ENCODE measurements at places on chromosomes 5 and 9. TPM values are rescaled to one million over a fixed set of nuclear protein-coding genes. Genes with fewer than 3 reads are reported as not detected.

- no peak for DNase-seq
- no peaks in the 10 kb centered on the region for H3K4me1 ChIP-seq
- no peak overlapping the region for H3K27ac ChIP-seq
- H3K4me3 ChIP-seq = no peak overlapping the region
Measured at GRCh38 chr9:5483306-5483705, 27.0 kb upstream of the PDCD1LG2 start.

DNA sequence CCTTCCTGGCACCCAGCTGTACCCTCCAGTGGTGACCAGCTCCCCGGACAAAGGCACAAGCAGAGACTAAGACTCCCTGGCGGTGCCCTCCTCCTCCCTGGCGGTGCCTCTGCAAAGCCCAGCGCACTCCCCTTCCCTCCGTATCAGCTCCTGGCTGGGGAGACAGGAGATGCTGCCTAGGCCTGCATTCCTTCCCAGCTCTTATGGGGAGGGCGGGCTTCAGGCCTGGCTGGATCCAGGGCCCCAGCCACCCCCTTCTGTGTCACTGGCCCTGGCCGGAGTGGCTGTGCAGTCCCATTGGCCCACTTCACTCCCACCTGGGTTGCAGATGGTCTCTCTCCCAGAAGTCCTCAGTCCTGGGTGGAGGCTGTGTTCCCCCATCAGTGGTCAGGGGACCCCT lies 6.4 kb downstream of the LCN12 start:
- H3K36me3 ChIP-seq = no peaks in the 10 kb centered on the region
- H3K4me1 ChIP-seq = no peaks in the 10 kb centered on the region
- H3K4me3 ChIP-seq = no peak overlapping the region
- no peak overlapping the region for H3K27ac ChIP-seq
- DNase-seq = no peak
- peaks cover 27% of the 10 kb centered on the region for H3K27me3 ChIP-seq

DNA sequence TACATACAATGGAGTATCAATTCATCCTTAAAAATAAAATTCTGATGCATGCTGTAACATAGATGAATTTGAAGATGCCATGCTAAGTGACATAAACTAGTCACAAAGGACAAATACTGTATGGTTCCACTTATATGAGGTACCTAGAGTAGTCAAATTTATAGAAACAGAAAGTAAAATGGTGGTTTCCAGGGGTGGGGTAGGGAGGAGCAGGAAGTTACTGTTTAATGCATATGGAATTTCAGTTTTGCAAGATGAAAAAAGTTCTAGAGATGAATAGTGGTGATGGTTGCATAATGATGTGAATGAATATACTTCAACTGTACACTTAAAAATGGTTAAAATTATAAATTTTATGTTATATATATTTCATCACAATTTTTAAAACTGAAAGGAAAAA lies 57.3 kb upstream of the FNIP1 start:
- H3K27ac ChIP-seq = no peak overlapping the region
- peaks cover 4% of the 10 kb centered on the region for H3K27me3 ChIP-seq
- no peaks in the 10 kb centered on the region for H3K36me3 ChIP-seq
- no peak overlapping the region for H3K4me3 ChIP-seq

GRCh38 chr5:95923918-95924544 lies 37.6 kb downstream of the ELL2 start:
- no peak overlapping the region for H3K4me3 ChIP-seq
- peaks cover 25% of the 10 kb centered on the region for H3K36me3 ChIP-seq
- peaks cover 22% of the 10 kb centered on the region for H3K4me1 ChIP-seq
- no peak for DNase-seq
- H3K27me3 ChIP-seq = no peaks in the 10 kb centered on the region

- H3K27me3 ChIP-seq = no peaks in the 10 kb centered on the region
- H3K27ac ChIP-seq = no peak overlapping the region
- H3K36me3 ChIP-seq = no peaks in the 10 kb centered on the region
- H3K4me1 ChIP-seq = no peaks in the 10 kb centered on the region
Measured at GRCh38 chr9:116753389-116753788, 66.3 kb downstream of the TRIM32 start.

SKP1 gene
- 618 TPM for polyA plus RNA-seq

DNA sequence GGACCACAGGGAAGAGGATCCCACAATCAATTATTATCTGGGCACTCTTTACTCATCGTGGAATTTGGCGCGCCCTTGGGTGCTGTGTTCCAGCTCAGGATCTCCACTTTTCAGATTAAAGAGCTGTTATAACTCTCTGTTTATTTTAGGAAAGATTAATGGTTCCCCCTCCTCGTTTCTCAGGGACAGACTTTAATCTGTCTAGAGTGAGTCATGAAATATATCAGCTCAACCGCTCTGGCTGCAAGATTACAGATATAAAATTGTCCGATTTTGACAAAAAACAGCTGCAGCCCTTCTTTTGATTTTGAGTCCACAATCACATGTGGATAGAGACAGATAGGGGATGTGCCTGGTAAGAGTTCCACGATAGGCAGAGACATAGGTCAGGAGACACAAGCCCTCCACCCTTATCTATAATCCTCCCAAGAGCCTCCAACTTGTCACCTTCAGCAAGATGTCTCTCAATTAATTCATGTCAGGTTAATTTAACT lies 77.6 kb upstream of the ANKRD55 start:
- peaks cover 8% of the 10 kb centered on the region for H3K4me1 ChIP-seq
- no peak overlapping the region for H3K4me3 ChIP-seq
- H3K27me3 ChIP-seq = no peaks in the 10 kb centered on the region

PRLR gene
- polyA plus RNA-seq = 0.24 TPM

GRCh38 chr5:155136216-155136850 lies 122.8 kb downstream of the KIF4B start:
- no peaks in the 10 kb centered on the region for H3K4me1 ChIP-seq
- H3K4me3 ChIP-seq = no peak overlapping the region
- H3K27ac ChIP-seq = no peak overlapping the region
- H3K36me3 ChIP-seq = no peaks in the 10 kb centered on the region
- H3K27me3 ChIP-seq = no peaks in the 10 kb centered on the region

QRFP gene
- polyA plus RNA-seq = not detected

DNA sequence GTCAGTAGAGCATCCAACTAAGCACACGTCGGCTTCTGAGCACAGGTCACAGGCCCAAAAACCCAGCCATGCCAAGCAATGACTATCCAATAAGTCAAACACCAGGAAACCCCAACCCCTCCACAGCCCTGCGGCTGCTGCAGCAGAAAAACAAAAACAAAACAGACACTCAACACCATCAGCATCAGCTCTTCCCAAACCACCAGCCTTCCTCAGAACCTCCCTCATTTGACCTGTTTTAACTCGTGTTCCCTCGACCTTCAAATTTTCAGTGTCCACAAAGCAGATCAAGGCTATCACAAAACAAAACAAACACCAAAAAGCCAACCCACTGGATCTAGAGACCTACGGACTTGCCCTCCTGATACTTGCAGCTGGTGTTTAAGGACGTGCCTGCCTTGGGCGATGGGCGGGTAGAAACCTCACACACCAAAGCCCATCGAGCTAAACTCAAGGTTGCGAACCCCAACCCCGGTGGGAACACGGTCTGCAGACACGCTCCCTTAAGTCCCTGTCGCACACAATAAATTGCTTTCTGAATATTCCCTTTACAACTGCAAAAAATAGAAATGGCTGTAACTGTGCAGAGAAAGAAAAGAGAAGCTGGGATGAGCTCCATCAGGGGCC lies 247.1 kb upstream of the ANKRD55 start:
- H3K4me3 ChIP-seq = peak overlapping the region; percentile 37
- H3K4me1 ChIP-seq = peaks cover 29% of the 10 kb centered on the region

DNA sequence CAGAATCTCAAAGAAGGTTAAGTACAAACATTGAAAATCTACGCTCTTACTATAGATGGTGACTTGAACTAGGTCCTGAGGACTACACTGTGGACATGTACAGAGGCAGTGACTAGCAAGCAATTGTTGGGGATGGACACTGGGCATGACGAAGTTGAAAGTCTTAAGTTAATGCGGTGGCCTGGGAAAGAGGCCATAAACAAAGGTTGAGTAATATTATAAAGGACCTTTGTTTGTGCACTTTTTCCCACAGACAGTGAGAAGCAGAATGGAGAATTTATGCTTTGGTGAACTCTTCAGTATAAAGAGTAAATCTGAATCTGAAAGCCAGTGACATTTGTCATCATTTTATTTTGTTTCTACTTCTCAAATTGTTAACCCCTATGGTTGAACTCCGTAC lies 15.3 kb downstream of the ALDH1A1 start:
- H3K27me3 ChIP-seq = no peaks in the 10 kb centered on the region
- no peaks in the 10 kb centered on the region for H3K4me1 ChIP-seq
- no peak overlapping the region for H3K4me3 ChIP-seq
- no peak overlapping the region for H3K27ac ChIP-seq
- DNase-seq = no peak

BTNL3 gene
- not detected for polyA plus RNA-seq
